ENCODE measurements at places on chromosomes 12 and 14.

GRCh38 chr12:43852744-43853143, 16.9 kb downstream of the TMEM117 start:
- no peak for DNase-seq

DNA sequence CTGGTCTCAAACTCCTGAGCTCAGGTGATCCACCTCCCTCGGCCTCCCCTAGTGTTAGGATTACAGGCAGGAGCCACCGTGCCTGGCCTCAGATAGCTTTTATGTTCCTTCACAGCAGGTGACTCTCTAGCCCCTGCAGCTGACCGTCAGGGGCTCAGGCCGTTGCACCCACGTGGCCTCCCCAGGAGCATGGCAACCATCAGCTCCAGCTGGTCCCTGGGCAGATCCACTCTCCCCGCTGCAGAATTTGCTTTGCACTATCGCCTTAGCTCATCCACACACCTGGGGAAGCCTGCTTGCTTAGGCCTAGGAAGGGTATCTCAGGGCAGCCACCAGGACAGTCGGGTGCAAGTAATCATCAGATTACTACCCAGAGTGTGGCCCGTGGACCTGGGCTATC, 62.6 kb downstream of the TSPAN9 start:
- no peak for DNase-seq

GRCh38 chr14:68880581-68881105, 87.8 kb upstream of the ZFP36L1 start:
- no peak for DNase-seq

DNA sequence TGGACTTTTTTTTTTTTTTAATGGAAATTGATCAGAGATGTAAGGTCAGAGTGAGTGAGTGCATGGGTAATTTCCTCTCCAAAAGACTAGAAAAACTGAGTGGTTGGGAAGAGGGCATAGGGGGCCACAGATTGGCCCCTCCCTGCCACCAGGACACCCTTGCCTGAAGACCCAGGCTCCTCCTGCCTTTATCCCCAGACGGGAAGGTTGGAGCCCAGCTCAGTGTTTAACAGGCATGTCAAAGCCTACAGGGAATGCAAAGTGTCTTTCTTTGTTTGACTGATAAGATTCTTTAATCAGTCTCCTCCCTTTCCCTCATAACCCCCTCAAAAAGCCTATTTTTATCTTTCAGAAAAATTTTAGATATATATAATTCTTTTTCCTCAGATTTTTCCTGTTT, 50.3 kb downstream of the IRAK3 start:
- DNase-seq = no peak

DNA sequence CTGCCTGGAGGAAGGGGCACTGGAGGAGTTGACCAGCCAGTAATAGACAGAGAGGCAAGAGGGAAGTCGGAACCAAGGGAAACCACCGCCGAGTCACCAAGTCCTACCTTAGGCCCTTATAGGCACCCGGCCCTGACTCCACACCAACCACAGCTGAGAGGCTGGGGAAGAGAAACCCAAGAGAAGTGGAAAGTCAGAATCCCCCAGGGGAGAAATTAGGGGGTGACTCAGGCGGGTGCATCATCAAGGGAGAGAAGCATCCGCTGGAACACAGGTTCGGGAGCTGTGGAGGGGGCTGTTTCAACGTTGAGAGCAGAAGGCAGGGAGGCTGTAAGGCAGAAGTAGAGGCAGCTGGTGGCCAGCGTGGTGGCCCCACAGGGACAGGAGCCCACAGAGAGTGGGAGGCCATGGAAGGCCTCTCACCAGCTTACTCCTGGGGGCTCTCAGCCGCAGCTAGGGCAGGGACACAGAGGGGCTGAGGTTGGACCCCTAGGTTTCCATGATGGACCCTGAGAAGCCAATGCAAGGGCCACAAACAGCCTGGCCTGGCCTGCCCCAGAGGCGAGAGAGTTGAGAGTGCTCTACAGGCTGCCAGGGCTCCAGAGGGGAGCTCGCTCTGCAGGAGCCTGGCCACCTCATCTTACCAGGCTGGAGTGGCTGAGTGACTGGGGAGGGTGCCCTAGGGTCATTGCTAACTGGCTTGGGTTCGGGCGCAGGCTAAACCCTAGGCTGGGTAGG, 1.4 kb upstream of the TRMT61A start:
- no peak for DNase-seq

GRCh38 chr12:102920271-102920670, 3.2 kb upstream of the PAH start:
- no peak for DNase-seq

- DNase-seq = no peak
Measured at GRCh38 chr14:30521899-30522736, 36.8 kb upstream of the G2E3 start.

DNA sequence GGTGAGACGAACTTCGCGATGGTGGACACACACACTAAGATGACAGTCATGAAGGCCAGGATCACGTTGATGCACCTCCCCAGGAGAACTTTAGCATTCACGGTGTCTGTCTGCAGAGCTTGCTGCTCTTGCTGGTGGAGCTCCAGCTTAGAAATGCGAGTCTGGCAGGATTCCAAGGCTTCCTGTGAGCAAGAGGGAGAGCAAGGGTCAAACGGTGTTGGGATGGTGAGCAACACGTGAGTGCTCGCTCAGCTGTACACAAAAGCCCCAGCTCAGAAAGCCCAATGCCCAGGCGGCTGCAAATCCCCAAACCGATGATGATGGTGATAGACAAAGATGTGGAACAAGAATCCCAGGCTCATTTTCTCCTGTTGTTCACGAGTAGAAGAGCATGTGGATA, 78.8 kb downstream of the TMCC3 start:
- DNase-seq = no peak

GRCh38 chr12:26331136-26331535, 135.8 kb downstream of the SSPN start:
- DNase-seq = no peak

GRCh38 chr12:24822121-24822899, 126.6 kb downstream of the BCAT1 start:
- DNase-seq = no peak

DNA sequence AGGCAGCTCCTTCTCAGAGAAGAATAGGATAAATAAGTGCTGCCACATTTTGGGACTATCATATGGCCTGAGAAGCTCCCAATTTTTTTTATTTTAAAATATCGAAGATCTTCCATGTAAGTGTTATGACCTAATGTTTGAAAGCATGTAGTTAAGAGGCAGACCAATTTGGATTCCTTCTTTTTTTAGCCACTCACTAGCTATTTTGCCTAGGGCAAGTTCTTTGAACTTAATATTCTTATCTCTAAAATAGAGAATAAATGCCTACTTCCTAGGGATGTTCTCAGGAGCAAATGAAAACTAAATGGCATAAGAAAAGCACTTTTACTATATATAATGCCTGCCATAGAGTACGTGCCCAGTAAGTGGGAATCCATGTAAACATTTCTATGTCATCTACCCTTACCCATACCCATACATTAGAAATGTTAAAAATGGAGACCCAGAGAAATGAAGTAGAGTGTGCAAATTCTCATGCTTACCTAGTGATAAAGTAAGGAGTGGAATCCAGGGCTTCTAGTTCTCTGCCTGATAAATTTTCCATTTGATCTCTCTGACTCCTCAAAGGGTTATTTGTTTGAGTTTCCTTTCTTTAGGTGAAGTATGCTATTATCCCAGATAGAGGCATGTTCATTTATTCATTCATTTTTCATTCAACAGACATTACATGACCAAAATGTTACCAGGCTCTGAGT, 148.3 kb downstream of the TGFB3 start:
- no peak for DNase-seq

GRCh38 chr12:12696562-12697383, 790 bp upstream of the GPR19 start:
- peak; percentile 95 for DNase-seq

GRCh38 chr12:113048716-113049127, 7.8 kb upstream of the DTX1 start:
- peak; percentile 72 for DNase-seq

DNA sequence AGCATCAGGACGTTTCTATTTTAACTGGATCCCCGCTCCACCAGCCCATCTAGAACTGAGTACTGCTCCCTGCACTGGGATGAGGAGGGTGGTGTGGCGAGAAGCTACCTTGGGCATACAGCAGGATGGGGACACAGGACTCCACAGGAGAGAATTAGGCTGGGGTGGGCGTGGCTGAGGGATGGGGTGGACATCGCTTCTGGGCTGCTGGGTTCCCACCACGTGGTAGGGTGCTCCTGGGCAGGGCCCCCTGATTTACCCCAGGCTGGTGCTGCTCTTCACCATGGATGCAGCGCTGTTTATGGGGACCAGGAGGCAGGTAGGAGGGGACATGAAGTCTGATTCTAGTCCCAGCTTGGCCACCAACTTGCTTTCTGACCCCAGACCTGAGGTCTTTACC, 41.9 kb downstream of the VDR start:
- no peak for DNase-seq

- no peak for DNase-seq
Measured at GRCh38 chr14:90373887-90374286, 22.9 kb upstream of the CALM1 start.

DNA sequence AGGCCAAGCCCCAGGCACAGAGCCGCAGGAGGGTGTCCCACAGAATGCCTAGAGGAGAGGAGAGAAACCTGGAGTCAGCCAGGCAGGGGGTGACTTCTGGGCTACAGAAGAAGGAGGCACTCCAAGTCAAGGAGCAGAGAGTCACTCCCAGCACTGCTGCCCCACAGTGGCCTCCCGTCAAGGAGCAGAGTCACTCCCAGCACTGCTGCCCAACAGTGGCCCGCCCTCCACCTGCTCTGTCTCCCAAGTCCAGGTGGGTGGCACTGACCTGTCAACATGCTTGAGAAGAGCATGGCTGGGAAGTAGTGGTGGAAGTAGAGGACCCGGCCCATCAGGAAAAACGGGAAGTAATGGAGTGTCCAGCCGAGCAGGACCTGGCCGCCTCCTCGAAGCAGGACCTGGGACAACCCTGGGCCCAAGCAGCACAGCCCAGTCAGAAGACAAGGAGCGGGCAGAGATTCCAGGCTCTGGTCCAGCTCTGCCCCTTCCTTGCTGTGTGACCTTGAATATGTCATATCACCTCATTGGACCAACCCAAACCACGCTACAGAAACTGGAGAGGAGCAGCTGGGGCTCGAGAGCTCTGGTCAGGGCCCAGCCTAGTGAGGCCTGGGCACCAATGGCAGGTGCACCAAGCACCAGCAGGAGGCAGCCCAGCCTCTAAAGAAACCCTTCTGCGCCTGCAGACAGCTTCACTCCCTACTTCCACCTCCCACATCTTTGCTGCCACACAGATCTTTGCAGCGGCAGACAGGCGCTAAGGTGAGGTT, 7.6 kb upstream of the NGB start:
- DNase-seq = no peak
